ENCODE measurements at places on chromosomes 4 and X.

- DNase-seq = no peak
Observed at GRCh38 chr4:101309925-101310324, 37.4 kb downstream of the PPP3CA start.

- no peak for DNase-seq
Observed at GRCh38 chr4:955161-955921, 18.0 kb downstream of the DGKQ start.

- DNase-seq = no peak
Observed at GRCh38 chr4:5930876-5931275, 38.0 kb upstream of the CRMP1 start.

- no peak for DNase-seq
Observed at GRCh38 chrX:20461576-20461975, 194.9 kb upstream of the RPS6KA3 start.

DNA sequence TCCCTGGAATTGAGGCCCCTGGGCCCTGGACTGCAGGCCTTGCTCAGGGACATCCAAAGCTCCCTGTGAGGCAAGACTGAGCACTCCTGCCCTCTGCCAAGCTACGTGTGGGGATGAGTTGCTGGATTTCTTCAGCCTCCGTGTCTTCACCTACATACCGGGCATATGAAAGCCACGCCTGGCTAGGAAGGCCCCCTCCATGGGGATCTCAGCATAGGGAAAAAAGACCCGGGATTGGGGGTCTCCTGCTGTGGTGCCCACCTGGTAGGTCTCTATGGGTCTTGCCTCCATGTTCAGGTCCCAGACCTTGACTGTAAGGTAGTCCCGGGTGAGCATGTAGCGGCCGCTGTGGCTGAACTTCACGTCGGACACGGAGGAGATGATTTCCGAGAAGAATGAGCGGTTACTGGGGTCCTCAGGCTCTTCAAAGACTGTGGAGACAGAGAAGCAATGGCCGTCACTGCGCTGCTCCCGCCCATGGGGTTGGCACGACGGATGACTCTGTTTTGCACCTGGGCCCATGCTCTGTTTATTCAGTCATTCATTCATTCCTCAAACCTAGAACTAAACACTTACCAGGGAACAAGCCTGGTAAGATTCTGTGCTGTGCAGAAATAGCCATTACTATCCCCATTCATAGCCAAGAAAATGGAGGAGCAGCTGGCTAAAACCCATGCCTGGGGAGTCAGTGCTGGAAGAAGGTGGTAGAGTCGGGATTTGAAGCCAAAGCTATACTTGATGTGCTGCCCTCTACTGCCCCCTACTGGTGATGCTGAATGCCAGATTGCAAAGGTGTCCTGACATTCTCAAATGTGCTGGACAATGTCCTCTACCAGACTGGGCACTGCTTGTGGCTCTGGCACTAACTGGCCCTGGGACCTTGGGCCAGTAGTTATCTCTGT lies 63.9 kb downstream of the WFS1 start:
- DNase-seq = no peak

- DNase-seq = no peak
Observed at GRCh38 chrX:2159861-2160260, 340.9 kb downstream of the DHRSX start.

DNA sequence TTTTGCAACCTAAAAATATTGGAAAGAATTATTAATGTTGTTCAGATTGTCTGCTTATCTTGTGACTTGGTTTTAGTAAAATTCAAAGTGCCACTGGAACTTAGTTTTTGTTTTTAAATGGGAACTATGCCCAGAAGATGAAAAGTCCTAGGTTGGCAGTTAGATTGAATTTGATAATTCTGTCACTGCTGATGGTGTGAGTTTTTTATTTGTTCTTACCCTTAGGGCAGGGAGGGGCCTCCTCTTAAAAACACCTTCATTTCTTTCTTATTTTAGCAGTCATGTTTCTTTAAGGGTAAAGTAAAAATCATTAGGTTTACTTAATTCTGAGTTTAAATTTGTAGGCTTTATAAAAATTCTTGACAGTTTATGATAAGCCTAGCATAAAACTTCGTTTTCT lies 80.6 kb downstream of the AFF1 start:
- no peak for DNase-seq

DNA sequence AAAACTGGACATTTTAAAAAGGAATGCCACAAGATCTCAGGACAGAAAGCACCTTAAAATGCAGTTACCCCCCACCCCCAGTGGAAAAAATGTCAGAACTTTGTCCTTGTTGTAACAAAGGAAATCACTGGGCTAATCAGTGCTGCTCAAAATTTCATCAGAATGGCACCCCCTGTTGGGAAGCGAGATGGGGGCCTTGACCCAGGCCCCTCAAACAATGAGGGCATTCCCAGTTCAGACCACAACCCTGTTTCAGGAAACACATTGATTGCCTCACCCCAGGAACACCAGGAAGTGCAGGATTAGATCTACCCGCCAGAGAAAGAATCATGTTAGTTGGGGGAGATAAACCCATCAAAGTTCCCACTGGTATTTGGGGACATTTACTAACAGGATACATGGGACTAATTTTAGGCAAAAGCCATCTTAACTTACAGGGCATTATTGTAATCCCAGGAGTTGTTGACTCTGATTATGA lies 16.4 kb downstream of the SPIN2B start:
- DNase-seq = no peak

DNA sequence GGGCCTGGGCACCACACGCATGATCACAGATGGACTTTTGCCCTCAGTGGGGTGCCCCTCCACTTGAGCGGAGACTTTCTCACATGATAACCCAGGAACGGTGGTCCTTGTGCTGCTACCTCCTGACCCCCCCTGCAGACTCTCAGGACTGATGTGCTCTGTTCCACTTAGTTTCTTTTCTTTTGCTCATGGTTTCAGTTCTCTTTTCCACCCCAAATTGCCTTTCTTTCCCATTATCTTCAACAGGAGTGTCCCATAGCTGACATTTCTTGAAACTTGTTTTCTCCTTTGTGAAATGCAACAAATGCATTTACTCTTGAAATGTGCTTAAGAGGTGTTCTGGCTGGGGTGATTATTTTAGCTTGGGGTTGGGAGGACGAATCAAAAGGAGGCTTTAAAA lies 9.0 kb downstream of the MPC1L start:
- no peak for DNase-seq
